Cortex of kidney (tissue), 1 donor: ENCODE measurements at places on chromosomes 2 and 18.
A peak's percentile ranks its signal among the peaks of the same experiment; 100 is the strongest.

DNA sequence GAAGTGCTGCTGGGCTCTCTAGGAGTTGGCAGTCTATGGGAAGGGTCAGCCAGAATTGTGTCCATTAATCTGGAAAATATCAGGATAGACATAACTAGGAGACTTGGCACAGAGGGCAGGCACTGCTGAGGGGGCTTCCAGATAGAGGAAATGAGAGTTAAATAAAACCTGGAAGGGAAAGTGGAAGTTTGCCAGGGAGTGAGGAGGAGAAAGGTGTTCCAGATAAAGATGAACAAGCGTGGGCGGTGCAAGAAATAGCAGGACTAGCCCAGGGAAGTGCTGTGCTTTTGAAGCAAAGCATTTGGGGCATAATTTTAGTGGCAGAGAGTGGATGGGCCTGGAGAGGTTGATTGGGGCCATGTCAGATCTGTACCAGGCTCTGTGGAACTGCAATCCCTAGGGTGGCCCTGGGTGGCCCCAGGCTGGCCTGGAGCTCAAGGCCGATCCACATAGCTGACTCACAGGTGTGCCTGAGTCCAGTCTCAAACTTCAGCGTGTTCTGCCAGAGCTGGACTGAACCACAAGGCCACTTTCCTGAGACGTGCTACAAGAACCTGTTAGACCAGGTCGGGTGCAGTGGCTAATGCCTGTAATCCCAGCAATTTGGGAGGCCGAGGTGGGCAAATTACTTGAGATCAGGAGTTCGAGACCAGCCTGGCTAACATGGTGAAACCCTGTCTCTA lies 26.9 kb downstream of the GALM start:
- DNase-seq = no peak

GRCh38 chr2:231258701-231259100 lies 60.3 kb downstream of the ARMC9 start:
- DNase-seq = no peak

DNA sequence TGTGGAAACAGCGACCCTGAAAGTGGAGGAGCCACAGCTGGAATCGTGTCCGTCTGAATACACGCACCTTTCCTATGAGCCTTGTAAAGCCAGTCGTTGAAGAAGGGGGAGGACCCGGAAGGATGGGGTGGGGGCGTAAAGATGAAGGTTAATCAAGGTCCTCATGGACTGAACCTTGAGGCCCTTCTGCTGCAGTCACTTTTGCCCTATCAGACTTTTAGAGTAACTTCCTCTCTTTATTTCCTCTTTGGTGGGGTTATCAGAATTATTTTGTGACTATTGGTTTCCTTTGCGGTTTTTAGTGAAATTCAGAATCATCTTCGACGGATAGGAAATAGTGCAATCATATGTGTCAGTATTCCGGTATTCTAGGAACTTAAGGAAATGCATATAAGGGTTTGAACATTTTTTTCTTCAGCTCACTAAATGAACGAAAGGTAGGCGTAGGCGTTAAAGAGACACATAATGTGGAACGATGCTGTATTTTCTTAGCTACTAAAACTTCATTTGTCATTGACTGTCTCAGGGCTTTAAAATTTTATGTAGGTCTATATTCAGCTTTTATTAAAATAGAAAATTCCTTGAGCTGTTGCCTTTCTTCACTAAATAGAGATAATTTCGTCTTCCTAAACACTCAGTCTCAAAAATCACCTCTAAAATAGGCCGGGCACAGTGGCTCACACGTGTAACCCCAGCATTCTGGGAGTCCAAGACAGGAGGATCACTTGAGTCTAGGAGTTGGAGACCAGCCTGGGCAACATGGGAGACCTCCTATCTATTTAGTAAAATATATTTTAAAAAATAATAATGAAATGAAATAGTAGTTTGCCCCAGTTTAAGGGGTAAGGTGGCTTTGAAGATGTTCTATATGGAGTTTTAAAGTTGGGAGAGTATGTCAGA lies 1.4 kb upstream of the YES1 start:
- DNase-seq = no peak

GRCh38 chr2:174794851-174795374 lies 30.6 kb upstream of the CHRNA1 start:
- DNase-seq = no peak

- DNase-seq = no peak
Observed at GRCh38 chr2:150062416-150062815, 425.1 kb downstream of the RND3 start.

DNA sequence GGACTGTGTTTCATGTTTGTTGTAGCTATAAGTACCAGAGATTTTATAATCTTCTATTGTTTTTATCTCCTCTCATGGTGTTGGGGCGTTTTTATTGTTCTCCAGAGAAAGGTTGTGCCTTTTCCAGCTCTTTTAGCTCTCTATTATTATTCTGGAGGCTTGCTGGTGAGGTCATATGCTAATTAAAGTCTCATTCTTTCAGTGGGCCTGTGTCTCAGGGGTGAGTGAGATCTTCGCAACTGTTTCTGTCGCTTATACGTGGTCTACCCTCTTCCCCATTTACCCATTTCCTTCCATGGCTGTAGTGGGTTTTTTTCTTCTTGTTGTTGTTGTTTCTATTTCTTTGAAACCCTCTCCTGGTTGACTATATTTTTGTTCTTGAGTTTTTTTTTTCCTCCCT lies 584.9 kb downstream of the TMEM182 start:
- DNase-seq = no peak

DNA sequence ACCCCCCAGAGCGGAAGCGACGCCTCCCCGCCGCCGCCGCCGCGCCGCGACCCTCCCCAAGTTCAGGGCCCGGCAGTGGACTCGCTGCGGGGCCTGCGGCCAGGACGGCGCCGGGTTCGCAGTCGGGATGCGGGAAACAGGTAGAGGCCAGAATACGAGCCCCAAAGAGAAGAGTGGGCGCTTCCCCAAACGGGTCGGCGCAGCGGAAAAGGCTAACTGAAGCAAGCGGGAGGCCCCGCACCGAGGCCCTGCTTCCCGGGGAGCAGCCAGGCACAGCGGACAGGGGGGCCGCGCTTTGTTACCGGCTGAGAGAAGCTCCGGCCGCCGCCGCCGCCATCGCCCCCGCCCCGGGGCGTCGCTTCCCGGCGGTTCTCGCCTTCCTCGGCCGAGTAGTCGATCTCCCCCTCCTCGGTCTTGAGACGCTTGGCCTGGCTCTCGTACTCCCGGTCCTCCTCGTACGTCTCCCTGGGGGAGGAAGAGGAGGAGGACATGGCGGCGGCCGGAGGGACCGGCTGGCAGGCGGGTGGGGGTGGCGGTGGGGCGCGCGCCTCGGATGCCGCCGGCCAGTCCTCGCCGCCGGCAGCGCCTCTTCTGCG lies 494 bp downstream of the HNRNPLL start:
- DNase-seq = peak; percentile 80

- no peak for DNase-seq
Observed at GRCh38 chr18:31657823-31658669, 26.3 kb downstream of the B4GALT6 start.

DNA sequence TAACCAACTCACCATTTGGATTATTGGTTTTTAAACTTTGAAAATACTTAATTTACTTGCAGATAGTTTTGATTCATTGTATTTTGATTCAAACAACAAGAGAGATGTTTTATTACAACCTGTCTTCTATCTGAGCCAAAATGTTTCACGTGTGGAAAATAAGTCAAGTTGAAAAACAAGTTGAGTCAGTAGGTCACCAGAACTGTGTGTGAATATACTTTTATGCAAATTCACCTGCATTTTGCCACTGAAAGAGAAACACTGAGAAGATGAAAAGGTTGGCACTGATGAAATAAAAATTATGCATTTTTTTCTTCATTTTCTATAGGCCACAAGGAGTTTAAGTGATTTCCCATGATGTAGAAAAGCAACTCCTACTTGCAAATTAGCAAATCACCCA lies 68.3 kb downstream of the ICOS start:
- DNase-seq = no peak
